ENCODE measurements at places on chromosomes 6 and 20.
A peak's percentile ranks its signal among the peaks of the same experiment; 100 is the strongest.

GRCh38 chr6:139529420-139529819 lies 155.0 kb upstream of the CITED2 start:
- DNase-seq = no peak

DNA sequence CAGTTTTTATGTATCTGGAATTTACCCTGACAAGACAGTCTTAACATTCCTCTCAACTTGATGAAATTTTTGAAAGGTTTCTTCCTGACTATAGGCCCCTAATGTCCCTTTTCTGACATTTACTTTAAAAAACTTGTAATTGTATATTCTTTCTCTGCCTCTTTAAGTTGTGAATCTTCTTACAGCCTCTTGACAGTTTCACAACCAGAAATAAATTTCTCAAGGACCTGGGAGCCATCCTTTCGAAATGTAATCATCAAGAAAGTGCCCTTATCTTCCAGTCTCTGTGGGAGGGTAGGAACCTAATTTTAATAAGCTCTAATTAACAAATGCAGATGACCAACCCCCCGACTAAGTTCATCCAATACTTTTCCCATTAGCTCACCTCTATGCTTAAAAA lies 403.6 kb upstream of the GJE1 start:
- no peak for DNase-seq

DNA sequence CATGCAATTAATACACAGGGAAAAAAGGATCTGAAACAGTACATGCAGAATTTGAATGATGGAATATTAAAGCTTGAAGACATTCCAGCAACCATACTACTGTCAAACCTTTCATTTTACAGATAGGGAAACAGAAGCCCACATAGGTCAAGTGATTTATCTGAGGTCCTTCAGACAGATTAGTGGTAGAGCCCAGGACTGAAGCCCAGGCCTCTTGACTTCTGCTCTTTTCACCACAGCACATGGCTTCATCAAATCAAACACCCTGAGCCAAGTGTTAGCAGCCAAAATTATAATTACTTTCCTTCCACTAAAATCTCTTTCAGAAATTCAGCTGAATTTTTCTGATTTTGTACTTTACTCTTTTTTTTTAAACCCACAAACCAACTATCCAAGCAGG lies 435.6 kb upstream of the RUNX2 start:
- DNase-seq = no peak

DNA sequence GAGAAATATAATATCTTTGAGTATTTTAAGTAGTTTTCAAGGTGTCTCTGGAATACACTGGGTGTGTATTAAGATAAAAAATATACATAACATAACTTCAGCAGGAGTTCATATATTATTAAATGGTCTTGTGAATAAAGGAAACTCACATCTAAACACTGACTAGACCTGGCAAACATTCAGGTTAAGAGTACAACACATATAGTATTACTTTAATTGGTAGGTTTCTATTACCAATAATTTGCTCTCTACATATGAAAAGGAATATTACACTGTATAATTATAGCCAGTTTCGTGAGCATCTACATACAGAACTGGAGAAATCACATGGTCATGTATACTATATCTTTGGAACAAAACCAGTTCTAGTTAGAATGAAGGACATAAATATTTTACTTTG lies 8.7 kb downstream of the NCOA5 start:
- DNase-seq = no peak

- no peak for DNase-seq
These were observed 289.7 kb downstream of the HTR1B start for GRCh38 chr6:77173472-77174074.

DNA sequence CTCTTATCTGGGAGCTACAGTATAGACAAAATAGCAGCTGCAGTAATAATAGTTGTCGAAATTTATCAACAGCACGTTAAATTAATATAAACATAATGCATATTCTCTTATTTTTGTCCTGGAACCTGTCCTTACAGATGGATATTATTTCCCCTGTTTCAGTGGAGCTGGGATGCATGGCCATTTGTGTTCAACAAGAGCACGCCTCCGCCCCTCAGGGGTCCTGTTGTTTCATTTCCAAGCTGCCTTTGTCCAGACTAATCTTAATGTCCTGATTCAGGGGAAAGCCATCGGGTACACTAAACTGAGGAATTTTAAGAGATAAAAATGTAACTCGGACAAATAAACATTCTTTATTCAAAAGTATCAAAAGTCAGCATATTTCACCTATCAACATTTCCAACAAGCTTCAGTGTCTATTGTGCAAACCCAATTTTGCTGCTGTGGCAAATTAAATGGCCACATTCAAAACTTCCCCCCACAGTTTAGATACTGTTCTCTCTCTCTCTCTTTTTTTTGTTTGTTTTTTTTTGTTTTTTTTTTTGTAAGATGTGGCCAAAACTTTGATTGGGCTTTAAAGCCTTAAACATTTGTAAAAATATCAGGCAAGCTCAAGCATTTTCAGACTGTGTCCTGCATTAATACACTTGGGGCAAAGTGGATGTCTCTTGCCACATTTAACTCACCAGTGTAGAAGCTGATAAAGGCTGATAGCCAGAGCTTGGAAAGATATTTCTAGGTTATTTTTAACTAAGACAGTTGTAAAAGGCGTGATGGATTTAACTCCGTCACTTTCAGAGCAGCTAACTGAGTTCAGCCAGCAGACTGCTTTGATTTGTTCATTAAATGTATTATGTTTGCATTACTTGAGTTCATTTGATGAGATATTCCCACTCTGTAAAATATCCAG lies 112.5 kb upstream of the QKI start:
- DNase-seq = no peak

DNA sequence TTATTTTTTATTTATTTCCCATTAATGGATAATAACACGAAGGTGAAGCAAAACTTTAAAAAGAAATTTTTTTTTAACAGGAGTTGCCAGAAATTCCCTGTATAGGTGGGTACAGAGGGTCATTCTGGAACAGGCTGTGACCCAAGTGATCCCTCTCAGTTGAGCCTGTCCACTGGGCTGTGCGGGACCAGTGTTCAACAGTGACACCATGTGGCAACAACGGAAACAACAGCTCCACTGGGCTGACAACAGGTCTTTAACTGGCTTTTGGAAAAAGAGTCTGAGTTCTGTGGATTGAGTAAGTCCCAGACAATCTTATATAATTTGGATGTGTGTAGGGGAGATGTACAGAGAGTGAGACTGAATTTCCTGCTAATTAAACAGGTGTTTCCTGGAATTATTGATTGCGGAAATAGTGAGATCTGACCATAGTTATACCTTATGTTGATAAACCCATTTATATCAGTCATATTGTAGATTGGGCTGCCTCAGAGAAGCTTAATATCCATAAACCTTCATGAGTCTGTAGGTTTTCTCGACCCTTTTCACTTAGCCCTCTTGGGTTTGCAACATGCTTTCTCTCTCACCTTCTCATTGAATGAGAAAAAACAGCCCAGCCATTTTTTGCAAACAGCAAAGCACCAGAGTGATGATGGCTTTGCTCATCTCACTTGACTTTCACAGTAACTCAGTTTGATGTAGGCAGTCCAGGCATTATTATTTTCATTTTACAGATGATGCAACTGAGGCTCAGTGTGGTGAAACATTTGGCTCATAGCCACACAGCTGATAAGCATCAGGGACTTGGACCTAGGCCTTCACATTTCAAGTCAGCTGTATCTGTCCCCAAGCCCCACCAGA lies 17.5 kb downstream of the KIAA1755 start:
- no peak for DNase-seq

- no peak for DNase-seq
These were observed 295.2 kb downstream of the QKI start for GRCh38 chr6:163709693-163710092.

DNA sequence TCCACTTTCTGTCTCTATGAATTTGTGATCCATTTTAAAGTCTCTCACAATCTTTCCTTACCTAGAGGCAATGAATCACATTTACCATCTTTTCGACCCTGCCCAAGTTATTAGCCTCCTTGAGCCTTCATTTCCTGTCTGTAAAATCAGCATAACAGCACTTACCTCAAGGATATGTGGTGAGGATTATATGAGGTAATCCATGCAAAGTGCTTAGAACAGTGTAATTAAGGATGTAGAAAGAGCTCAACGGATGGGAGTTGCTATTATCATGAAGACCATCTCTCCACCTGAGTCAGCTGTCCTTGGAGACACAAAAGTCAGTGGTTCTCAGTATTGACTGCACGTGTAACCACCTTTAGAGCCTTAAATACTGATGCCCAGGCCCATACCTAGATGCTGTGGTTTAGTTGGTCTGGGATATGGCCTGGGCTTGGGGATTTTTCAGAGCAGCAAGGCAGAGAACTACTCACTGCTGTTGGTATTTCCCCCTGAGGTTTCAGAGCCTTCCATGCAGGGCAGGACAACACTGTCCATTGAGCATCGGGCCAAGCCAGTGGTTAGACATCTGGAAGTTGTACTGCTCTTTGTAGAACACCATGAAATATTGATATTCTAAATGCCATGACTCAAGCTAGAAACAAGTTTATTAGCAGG lies 55.8 kb downstream of the LYRM2 start:
- DNase-seq = no peak

- DNase-seq = peak; percentile 69
These were observed 580 bp downstream of the VEGFA start for GRCh38 chr6:43770372-43771209.

GRCh38 chr6:146870760-146871159 lies 272.0 kb downstream of the ADGB start:
- no peak for DNase-seq

DNA sequence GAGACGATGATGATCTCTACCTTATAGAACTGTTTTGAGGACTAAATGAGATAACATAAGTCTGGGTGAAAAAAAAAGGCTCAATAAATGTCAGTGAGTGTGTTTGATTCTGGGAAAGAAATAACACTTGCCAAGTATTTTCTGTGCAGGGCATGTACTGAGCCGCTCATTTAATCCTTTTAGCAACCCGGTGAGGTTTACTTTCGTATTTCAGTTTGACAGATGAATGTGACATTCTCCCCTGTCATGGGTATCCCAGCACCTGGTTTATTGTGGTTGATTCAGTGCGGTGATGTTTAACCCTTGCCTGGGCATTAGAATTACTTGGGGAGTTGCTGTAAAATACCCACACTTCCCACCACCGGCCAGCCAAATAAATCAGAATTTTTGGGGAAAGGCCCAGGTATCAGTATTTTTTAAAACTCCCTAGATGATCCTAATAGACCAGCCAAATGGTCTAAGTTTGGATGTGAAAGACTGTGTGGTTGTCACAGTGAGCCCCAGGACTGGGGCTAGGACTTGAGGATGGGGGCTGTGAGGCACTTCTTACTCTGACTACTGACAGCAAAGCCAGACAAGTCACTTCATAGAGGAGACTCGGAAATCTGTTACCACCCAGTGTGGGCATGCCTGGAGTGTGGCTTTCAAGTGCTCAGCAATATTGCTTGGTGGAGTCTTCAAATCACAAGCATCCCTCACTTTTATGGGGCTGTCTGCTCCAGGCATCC lies 100.2 kb upstream of the KCNG1 start:
- DNase-seq = no peak

DNA sequence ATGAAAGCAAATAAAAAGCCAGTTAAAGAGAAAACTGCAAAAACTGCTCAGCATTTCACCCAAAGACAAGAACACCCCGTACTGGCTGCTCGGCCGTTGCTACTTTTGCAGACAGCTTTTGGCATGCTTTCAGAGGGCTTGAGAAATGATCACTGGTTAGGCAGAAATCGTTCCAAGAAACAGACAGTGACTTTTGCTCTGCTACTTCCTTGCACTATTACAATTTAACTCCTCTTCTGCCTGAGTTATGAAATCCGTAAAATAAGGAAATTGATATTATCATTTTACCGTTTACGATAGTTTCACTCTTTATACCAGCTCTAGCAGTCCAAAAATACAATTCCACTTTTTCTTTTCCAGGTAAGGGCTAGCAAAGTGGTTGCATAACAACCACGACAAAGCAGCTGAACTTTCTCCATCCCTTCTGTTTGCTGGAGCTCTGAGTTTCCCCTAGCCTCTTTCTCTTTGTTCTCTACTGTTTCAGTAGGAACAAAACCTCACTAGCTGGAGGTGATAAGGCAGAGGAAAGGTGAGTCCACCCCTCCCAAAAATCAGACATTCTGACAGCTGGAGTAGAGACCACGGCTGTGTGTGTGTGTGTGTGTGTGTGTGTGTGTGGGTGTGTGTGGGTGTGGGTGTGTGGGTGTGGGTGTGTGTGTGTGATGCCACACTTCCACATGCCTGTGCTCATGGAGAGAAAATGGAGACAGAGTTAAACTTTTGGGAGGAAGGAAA lies 191.8 kb upstream of the RREB1 start:
- no peak for DNase-seq

- no peak for DNase-seq
These were observed 181.0 kb downstream of the TRIM27 start for GRCh38 chr6:28742668-28743270.

- no peak for DNase-seq
These were observed 5.4 kb downstream of the ADA start for GRCh38 chr20:44646023-44646640.
